ENCODE measurements at places on chromosomes 7 and 10.
A peak's percentile ranks its signal among the peaks of the same experiment; 100 is the strongest.

DNA sequence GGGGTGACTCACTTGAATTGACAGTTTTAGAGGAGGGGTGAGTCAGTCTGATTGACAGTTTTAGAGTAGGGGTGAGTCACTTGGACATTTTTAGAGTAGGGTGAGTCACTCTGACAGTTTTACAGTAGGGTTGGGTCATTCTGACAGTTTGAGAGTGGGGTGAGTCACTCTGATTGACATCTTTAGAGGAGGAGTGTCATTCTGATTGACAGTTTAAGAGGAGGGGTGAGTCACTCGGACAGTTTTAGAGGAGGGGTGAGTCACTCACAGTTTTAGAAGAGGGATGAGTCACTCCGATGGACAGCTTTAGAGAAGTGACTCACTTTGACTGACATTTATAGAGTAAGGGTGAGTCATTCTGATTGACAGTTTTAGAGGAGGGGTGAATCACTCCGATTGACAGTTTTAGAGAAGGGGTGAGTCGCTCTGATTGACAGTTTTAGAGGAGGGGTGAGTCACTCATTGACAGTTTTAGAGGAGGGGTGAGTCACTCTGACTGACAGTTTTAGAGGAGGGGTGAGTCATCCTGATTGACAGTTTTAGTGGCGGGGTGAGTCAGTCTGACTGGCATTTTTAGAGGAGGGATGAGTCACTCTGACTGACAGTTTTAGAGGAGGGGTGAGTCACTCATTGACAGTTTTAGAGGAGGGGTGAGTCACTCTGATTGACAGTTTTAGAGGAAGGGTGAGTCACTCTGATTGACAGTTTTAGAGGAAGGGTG lies 595.9 kb downstream of the DNAJB6 start:
- DNase-seq, result no peak

DNA sequence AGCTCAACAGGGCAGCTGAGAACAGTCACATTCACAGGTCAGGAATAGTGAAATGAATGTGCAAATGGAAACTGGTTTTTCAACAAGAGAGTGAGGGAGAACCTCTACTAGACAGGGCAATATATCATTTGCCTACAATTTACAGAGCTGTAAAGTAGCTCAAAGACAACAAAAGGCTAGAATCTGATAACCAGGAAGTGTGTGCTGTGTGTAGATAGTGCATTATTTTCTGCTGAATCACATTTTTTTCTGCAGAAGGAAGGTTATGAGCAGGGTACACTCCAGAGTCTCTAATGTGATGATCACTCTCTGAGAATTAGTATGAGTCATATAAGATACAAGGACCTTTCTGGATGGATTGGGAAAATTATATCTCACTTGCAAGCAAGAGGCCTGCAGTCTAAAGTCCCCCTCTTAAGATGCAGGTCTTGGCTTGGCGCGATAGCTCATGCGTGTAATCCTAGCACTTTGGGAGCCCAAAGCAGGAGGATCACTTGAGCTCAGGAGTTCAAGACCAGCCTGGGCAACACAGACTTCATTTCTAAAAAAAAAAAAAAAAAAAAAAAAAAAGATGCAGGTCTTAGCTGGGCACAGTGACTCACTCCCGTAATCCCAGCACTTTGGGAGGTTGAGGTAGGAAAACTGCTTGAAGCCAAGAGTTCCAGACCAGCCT lies 59.9 kb upstream of the COBL start:
- no peak for DNase-seq

DNA sequence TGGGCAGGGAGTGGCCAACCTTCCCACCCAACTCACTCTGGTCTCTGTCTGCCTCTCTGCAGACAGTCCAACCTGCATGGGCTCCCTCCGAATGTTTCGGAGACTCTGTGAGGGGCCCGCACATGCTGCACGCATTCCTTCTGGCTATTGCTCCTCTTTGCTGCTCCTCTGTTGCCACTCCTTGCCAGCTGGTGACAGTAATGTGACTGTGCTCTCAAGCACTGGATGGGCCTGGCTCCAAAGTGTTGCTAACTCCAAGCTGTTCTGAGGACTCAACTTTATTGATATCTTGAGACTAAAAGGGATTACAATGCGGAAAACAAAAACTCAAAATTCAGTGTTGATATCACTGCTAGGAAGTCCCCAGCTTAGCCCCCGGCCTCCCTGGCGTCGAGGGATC lies 105.4 kb upstream of the KIF5B start:
- DNase-seq, result no peak

- DNase-seq, result no peak
These were observed 21.0 kb downstream of the UCMA start for GRCh38 chr10:13213163-13213562.

DNA sequence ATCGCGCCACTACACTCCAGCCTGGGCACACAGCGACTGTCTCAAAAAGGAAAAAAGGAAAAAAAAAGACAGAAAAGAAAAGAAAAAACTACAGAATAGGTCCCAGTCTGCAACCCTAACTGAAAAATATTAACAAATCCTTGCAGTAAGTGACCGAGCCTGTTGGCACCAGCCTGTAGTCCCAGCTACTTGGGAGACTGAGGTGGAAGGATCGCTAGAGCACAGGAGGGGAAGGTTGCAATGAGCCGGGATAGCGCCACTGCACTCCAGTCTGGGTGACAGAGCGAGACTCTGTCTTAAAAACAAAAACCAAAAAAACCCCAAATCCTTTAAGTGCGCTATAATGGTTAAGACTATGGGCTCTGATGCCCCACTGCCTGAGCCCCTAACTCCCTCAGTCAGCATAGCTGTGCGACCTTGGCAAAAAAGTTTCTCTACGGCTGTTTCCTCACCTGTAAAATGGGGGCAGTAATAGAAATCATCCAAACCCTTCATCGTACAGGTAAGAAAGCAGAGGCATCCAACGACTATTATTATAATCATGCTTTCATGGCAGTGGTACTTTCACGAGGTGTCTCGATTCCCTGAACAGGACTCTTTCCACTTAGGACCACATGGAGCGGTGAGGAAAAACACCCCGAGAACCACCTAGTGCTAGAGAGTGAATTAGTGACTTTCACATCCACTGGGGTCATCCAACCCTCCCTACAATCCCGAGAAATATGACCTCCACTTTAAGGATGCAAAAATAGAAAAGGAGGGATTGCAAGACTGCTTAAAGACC lies 755 bp downstream of the TOMM7 start:
- DNase-seq, result no peak

- DNase-seq, result no peak
These were observed 17.0 kb downstream of the CPA4 start for GRCh38 chr7:130309986-130310385.

- DNase-seq, result no peak
These were observed 16.2 kb downstream of the SVIL start for GRCh38 chr10:29618341-29619171.

GRCh38 chr10:50527442-50528043 lies 96.2 kb downstream of the SGMS1 start:
- no peak for DNase-seq

- no peak for DNase-seq
These were observed 516 bp downstream of the ZNHIT1 start for GRCh38 chr7:101218236-101219125.

- no peak for DNase-seq
These were observed 876.2 kb upstream of the AUTS2 start for GRCh38 chr7:68722044-68722443.

GRCh38 chr7:75967487-75967997 lies 26.9 kb downstream of the TMEM120A start:
- DNase-seq, result peak; percentile 76

- no peak for DNase-seq
These were observed 1.2 kb upstream of the MAD1L1 start for GRCh38 chr7:2233926-2234325.

GRCh38 chr7:148242294-148242821 lies 348.2 kb upstream of the C7orf33 start:
- DNase-seq, result peak; percentile 46

DNA sequence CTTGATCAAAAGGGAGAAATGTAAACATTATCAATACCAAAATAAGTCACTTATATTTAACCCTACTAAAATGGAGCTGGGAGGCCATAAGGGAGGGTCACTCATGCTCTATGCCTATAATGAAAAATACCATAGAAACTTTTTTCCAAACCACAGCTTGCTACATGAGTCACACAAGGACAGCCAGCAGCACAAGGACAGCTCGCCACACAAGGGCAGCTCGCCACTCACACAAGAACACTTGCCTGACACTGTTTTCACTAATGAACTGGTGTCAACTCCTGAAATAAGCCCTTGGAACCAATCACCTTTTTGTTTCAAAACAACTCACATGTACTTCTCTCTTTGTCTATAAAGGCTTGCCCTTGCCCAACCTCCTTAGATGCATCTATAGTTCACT lies 43.3 kb downstream of the FRMPD2 start:
- DNase-seq, result no peak

GRCh38 chr7:48537561-48537960 lies 366.3 kb downstream of the ABCA13 start:
- DNase-seq, result peak; percentile 3

DNA sequence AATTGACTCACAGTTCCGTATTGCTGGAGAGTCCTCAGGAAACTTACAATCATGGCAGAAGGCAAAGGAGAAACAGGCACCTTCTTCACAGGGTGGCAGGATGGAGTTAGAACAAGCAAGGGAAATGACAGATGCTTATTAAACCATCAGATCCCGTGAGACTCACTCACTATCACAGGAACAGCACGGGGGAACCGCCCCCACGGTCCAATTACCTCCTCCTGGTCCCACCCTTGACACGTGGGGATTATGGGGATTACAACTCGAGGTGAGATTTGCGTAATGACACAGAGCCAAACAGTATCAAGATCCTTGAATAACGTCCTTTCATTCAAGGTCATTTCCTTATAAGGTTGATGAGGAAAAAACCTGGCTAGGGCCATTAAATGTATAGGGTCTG lies 176.6 kb downstream of the TPK1 start:
- no peak for DNase-seq

- no peak for DNase-seq
These were observed 474.8 kb upstream of the PFKP start for GRCh38 chr10:2592360-2593160.

DNA sequence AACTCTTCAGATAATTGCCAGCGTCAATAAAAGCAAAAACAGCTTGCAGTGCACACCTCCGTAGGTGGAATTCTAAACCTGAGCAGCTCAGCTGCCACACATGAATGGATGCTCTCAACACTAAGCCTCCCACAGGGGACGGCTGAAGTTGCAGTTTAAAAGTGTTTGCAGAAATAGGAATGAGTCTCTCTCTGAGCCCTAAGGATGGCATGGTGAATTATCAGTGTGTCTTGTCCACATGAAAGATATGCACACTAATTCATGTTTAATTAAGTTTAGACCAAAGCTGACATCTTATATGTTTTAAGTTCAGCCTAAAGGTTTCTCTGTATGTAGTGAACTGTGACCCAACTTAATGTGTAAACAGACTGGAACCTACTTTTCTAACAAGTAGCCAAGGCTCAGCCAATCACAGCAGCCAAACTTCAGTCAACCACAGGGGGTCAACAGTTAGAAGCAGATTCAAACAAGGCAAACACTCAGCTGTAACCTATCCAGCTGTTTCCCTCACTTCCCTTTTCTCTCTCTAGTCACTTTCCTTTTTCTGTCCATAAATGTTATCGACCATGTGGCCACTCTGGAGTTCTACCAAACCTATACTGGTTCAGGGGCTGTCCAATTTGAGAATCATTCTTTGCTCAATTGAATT lies 38.1 kb downstream of the CTTNBP2 start:
- no peak for DNase-seq

GRCh38 chr10:68242051-68242450 lies 10.1 kb upstream of the ATOH7 start:
- DNase-seq, result no peak

- DNase-seq, result no peak
These were observed 94.9 kb downstream of the ARHGAP12 start for GRCh38 chr10:31833753-31834152.

DNA sequence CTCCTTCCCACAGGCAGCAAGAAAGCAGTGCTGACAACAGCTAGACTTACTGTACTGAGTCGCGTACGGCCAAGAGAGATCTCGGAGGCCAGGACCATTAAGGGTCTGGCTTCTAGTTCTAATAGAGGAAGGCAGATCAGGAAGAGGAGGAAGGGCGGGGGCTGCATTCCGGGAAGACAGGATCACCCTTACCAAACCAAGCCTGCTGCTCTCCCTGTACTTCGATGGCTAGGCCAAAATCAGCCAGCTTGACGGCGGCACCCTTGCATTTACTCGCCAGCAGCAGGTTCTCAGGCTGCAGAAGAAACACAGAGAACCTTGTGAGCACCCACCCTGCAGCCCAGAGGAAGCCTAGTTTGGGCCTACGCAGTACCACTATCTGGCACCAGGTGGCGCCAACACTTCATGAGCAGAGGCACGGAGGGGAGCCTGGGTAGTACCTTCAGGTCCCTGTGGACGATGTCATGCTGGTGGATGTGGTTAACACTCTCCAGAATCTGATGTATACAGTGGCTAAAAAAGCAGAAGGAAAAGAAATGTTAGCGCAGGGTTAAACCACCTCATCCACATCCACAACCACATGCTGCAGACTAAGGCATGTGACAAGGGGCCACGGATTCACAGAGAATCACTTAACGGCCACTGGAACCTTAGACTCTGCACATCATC lies 25.4 kb downstream of the CAMK2G start:
- peak; percentile 94 for DNase-seq

DNA sequence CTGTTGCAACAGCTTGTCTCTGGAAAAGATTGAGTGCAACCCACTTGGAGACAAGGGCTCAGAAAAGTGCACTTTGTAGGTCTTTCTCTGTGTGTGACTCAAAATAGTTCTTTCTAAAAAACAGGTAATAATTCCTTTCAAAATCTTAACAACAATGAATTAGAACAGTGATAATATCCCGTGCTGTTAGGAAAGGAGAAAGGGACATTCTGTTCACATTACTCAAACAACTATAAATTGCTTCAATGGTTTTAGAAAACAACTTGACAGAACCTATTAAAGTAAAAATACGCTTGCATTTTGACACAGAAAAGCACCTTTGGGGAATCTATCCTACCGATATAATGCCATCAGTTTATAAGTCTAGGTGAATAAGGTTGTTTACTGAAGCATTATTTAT lies 468.1 kb upstream of the DPP6 start:
- no peak for DNase-seq

- no peak for DNase-seq
These were observed 250.5 kb downstream of the NSUN6 start for GRCh38 chr10:18400906-18401245.

GRCh38 chr7:53087274-53087673 lies 51.8 kb downstream of the POM121L12 start:
- no peak for DNase-seq

- no peak for DNase-seq
These were observed 3.5 kb downstream of the DGKB start for GRCh38 chr7:14899030-14899429.

DNA sequence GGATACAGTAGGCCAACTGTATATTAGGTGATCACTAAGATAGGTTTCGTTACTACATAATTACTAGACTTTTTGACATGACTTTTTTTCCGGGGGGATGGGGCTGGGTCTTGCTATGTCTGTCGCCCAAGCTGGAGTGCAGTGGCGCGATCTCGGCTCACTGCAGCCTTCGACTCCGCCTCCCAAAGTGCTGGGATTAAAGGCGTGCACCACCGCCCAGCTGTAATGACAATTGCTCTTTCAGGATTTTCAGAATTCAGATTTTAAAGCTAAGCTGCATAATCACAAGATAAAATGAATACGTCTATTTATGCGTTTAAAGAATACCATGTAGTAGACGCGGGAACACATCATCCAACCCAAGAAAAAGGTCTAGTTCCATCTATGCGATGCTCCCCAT lies 982 bp downstream of the IDI1 start:
- DNase-seq, result peak; percentile 4

Measured in inflammatory macrophage (primary cell).